Sigmoid colon (tissue), 7 donors: ENCODE measurements at places on chromosomes 11 and 22.
A peak's percentile ranks its signal among the peaks of the same experiment; 100 is the strongest.

GRCh38 chr11:42589286-42589685 is 722.5 kb upstream of the API5 start:
- no peak for DNase-seq

GRCh38 chr22:39897841-39898240 is 3.0 kb upstream of the GRAP2 start:
- DNase-seq: no peak

- no peak for DNase-seq
Measured at GRCh38 chr22:30444632-30445437, 19.3 kb downstream of the MTFP1 start.

GRCh38 chr11:122879785-122880184 is 2.8 kb upstream of the JHY start:
- DNase-seq: no peak

GRCh38 chr11:2393111-2393868 is 7.3 kb upstream of the TSSC4 start:
- no peak for DNase-seq

GRCh38 chr22:27460591-27461347 is 340.8 kb downstream of the MN1 start:
- peak; percentile 73 for DNase-seq

GRCh38 chr22:21974058-21974649 is 8.4 kb downstream of the TOP3B start:
- DNase-seq: no peak

GRCh38 chr11:5880329-5880728 is at the start of gene OR52E4:
TSS of gene OR52E4 (plus strand) at chr11:5880629. CDS start at chr11:5884293, 3,664 bp downstream.
- no peak for DNase-seq

- no peak for DNase-seq
Measured at GRCh38 chr11:65432686-65433582, 10.3 kb downstream of the NEAT1 start.

- DNase-seq: peak; percentile 71
Measured at GRCh38 chr11:61281581-61282250, 13.4 kb downstream of the VWCE start.

DNA sequence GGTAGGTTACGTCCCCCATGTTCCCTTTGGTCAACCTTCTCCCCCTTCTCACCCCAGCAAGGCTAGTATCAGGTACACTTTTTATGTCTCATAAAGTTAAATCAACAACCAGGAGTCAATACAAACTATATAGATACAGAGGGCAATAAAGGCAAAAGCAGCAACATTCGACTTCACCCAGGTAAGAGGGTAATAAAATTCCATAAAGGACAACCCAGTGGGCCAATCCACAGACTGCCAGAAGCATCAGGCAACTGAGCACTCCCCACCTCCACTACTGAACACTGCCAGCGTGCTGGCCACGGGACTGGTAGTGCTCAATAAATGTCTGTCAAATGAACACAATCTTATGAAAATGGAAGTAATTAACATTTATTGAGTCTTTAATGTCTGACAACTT is 5.1 kb upstream of the MS4A18 start:
- no peak for DNase-seq

DNA sequence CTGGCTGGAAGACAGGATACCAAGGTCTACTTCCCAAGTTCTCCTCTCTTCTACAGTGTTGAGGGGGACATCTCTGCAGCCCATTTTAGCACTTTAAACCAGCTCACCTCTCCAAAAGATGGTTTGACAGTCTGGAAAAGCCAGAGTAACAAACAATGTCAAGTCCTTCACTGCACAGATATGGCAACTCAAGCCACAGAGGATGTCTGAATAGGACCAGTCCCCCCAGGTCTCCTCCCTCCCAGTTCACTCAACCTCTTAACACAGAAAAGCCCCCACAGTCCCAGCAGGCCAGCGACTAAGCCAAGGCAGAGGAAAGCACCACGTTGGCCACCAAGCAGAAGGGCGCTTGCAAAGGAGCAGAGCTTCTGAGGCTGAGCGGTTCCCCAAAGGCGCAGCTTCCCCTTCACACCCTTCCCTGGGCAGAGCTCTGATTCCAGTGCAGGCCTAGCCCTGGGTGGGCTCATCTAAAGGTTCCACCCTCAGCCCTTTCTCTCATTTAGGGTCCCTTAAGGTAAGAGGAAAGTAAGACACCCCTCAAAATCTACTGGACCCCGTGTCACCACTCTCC is 62.7 kb downstream of the PAK1 start:
- peak; percentile 66 for DNase-seq

DNA sequence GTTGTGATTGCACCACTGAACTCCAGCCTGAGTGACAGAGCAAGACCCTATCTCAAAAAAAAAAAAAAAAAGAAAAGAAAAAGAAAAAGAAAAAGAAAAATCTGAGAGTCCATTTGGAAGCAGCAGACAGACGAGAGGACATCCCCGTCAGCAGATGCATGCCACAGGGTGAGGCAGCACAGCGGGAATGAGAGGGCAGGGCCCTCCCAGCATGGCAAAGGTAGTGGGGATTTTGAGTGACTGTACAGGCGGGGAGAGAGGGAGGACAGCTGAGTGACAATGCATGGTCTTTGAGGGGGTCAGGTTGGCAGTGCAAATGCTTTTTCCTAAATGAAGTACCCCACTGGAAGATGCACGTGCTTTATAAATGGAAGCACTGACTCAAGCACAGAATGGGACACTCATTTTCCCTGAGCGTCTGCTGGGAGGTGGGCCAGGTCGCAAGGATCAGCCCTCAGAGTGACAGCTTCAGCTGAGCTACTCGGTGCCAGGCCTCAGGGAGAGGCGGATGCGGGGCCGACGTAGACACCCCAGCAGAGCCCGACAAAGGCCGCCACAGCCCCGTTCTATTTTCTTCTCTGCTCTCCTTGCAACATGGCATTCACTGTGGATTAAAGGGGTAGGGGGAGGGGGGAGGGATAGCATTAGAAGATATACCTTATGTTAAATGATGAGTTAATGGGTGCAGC is 113.5 kb downstream of the SHANK2 start:
- DNase-seq: no peak

DNA sequence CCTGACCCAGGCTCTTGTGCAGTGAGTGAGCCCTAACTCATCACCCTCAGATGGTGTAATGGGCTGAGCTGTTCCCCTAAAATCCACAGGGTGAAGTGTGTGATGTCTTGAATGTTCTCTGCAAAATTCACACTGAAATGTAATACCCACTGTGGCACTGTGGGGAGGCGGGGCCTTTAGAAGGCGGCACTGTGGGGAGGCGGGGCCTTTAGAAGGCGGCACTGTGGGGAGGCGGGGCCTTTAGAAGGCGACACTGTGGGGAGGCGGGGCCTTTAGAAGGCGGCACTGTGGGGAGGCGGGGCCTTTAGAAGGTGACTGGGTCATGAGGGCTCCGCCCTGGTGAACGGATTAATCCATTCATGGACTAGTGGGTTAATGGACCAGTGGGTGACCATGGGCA is 33.0 kb downstream of the CHID1 start:
- no peak for DNase-seq

DNA sequence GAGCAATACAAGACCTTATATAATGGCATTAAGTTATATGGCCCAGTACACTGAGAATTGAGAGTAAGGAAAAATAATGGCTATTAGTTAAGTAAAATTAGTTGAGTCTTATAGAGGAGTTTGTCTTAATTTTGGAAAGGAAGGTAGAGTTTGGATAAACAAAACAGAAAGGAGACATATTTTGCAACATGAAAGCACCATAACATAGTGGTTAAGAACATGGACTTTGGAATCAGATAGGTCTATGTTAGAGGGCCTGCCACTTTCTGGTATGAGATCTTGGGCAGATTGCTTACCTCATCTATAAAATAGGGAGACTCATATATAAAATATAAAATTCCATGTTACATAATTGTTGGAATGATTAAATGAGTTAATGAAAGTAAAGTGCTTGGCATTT is 68.9 kb downstream of the CSTPP1 start:
- no peak for DNase-seq

DNA sequence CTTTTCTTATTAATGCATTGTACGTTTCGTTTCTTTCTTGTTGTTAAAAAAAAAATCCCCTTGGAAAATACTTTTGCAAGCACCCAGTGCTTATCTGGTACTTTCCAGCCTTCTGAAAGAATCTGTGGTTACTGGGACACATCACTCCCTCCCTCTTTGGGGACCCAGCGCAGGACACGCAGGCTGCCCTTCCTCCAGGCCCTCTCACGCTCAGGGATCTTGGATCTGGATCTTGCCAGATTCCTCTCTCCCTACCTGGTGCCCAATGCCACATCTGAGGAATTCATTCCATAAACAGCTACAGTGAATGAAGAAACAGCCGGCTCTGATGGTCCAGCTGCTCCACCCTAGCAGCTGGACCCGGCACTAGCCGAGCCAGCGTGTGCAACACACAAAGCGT is 55.7 kb downstream of the PHF21B start:
- no peak for DNase-seq

- DNase-seq: peak; percentile 74
Measured at GRCh38 chr11:94128291-94128745, 323 bp upstream of the PANX1 start.

- no peak for DNase-seq
Measured at GRCh38 chr11:117431436-117431835, 103.8 kb downstream of the CEP164 start.

DNA sequence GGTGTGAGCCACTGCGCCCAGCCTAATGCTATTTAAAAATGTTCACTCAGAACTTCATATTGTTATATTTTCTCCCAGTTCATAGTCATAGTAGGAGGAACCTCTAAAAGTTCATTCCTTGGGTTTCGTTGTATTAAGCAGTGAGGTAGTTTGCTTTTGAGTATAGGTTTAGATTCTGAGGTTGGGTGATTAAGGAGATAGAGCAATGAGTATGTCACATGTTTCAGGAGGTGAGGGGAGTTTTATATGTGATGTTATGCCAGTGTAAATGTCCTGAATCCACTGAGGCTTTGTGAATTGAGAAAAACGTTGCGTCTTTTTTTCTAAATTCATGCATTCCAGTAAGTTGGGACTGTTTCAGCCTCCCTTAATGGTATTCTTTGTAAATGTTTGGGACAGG is 4.2 kb downstream of the UBE2L3 start:
- DNase-seq: no peak

GRCh38 chr11:30277176-30277575 is 45.7 kb upstream of the ARL14EP start:
- no peak for DNase-seq

- no peak for DNase-seq
Measured at GRCh38 chr11:7449211-7449840, 36.0 kb upstream of the OLFML1 start.

DNA sequence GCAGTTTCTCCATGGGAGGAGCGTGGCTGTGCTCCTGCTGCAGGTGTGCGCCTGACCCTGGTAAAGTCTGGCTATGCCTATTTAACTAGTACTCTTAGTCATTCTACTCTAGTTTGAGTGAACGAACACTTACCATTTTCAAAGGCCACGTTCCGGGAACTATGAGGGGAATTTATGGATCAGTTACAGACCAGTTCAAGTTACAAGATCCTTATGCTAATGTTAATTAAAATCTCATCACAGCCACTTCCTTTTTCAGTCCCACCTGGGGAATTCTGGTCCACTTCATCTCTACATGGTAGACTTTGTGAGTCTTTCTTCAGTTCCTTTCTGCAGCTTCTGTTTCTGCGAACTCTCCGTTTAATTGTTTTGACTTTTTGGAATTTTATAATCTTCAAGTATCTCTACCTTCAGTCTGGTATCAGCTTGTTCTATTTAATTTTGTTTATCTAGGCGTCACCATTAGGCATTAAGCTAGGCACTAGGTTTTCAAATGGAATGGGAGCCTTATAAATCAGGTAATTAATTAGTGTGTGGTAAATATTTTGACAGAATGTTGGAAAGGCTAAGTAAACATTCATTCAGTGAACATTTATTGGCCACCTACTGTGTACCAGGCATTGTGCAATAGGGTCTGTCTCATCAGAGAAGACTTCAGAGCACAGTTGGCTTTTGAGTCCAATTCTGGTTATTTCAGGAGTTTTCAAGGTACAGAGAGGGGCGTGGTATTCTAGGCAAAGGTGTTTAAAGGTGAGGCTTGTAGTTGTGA is 78.9 kb downstream of the GRK3 start:
- DNase-seq: no peak

DNA sequence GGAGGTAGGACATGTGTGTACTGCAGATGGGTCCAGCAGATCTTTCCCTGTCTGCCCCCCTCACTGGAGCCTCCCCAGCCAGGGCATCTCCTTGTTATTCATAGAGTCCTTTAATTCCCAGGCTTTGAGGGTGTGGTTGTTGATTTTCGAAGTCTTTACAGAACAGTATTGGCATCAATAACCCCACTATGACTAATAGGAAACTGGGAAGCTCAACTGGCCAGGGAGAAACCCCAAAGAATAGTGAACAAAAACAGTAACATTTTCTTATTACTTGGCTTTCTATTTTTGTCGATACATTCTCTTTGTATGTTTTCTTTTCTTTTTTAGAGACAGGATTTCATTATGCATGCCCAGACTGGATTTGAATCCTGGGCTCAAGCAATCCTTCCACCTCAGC is 57.9 kb downstream of the NF2 start:
- no peak for DNase-seq

GRCh38 chr22:22460635-22461034 is 47.9 kb downstream of the ZNF280B start:
- no peak for DNase-seq

DNA sequence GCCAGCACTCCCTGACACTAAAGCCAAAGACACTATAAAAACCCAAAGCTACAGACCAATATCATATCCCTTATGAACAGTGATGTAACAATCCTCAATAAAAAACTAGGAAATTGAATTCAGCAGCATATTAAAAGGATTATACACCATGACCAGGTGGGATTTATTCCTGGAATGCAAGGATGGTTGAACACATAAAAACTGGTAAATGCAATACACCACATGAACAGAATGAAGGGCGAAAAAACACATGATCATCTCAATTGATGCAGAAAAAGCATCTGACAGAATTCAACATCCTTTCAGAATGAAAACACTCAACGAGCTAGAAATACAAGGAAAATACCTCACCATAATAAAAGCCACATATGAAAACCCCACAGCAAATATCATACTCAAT is 31.3 kb downstream of the OSBP start:
- no peak for DNase-seq

GRCh38 chr11:44926036-44926435 is 24.6 kb downstream of the TP53I11 start:
- DNase-seq: no peak

DNA sequence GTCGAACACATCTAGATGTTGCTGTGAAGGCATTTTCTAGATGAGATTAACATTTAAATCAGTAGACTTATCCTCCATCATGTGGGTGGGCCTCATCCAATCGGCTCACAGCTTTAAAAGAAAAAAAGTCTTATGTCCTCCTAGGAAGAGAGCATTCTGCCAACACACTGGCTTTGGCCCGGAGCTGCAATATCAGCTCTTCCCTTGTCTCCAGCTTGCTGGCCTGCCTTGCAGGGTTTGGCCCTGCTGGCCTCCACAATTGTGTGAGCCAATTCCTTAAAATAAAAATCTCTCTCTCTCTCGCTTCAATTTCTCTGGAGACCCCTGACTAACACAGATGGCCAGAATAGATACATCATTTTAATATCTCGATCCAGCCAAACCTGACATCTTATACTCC is 13.1 kb upstream of the ABCC8 start:
- no peak for DNase-seq

DNA sequence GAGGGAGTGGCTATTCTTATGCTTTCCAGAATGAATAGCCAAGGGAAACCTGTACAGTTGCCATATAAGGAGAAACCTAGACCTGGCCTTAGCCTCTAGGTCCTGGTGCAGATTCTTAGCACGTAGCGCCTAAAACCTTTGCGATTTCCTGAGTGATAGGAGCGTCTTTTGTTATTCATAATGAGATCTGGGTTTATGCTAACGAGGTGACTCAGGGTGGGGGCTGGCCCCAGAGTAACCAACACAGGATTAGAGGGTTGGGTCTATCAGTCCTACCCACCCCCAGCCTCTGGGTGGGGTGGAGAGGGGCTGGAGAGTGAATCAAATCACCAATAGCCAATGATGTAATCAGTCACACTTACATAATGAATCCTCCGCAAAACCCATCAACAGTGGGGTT is 73.4 kb upstream of the PARVG start:
- DNase-seq: no peak
